AG04450 (cell line): ENCODE measurements at places on chromosomes 5 and 9.

DNA sequence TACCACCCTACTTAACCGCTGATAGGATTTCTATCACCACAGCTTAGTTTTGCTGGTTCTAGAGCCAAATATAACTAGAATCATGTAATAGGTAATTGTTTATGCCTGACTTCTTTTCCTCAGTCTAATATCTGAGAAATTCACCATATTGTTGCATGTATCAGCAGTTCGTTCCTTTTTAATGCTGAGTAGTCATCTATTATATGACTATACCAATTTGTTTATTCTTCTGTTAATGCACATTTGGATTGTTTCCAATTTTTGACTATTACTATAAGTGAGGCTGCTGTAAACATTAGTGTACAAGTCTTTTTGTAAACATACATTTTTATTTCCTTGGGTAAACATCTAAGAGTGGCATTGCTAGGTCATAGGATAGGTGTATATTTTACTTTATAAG is 25.9 kb downstream of the CSNK1G3 start:
- no peak for DNase-seq

DNA sequence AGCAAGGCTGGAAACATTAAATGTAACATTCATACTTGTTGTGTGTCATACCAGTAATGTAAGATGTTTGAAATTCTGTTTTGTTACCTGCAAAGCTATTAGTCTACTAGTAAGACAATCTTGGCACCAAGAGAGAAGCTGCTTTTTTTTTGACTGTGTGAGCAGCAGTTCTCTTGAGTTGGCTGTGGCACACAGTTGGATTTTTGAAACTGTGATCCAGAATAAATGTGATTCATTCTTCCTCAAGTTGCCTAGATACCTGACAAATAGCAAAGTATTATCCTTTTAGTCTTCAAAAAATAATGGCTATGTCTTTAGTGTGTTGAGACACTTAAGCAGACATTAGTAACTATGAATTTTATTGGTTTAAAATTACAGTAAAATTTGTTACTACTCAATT is 57.2 kb upstream of the HAPLN1 start:
- DNase-seq = no peak

DNA sequence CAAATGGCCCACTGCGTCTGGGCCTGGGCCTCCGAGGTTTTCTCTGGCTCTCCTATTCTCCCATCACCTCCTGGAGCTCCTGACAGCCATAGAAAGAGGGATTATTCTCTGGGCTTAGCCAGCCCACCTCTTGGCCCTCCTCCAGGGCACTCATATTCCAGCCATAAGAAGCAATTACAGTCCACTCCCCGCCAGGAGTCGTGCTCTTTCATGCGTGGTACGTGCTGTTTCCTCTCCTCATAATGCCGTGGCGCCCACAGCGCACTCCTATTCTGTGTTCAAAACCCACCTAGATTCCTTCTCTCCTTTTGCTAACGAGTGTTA is 240.8 kb upstream of the ZNF462 start:
- DNase-seq = no peak

DNA sequence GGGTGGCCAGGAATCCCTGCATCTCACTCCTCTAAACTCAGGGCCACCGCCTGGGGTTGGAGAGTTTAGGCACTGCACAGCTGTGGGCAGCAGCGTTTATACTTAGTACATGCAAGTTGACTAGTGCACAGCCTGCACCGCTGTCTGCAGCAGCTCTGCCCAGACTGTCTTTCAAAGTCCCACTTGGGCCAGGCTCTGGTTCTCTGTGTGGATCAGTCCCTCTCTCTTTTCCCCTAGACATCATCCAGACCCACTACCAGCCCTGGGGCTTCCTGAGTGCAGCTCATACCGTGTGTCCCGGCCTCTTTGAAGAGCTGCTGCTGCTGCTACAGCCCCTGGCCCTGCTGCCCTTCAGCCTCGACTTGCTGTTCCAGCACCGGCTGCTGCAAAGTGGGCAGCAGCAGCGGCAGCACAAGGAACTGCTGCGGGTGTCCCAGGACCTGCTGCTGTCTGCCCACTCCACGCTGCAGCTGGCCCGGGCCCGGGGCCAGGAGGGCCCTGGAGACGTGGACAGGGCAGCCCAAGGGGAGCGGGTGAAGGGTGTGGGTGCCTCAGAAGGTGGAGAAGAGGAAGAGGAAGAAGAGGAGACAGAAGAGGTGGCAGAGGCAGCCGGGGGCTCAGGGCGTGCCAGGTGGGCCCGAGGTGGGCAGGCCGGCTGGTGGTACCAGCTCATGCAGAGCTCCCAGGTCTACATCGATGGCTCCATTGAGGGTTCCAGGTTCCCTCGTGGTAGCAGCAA is 45.1 kb upstream of the TESK1 start:
- DNase-seq = no peak

DNA sequence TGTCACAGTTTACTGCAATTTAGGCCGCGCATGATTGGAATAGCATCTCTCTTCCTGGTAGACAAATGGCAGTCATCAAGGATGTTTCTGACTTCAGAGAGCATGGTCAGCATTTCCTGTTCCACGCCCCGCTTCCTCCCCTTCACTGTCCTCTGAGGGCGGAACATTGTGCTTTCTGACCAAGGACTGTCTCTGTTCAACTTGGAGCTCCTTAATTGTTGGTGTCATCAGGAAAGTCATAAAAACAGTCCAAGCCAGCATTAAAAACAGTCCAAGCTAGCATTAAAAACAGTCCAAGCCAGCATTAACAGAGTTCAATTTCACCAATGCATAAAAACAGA is 301.3 kb upstream of the IRX4 start:
- no peak for DNase-seq
